ENCODE measurements at places on chromosomes 7 and 10.

GRCh38 chr7:150983893-150984368, 5.8 kb upstream of the KCNH2 start:
- peaks cover 9% of the 10 kb centered on the region for H3K27me3 ChIP-seq
- no peaks in the 10 kb centered on the region for H3K36me3 ChIP-seq
- no peak overlapping the region for H3K4me3 ChIP-seq
- peaks cover 14% of the 10 kb centered on the region for H3K4me1 ChIP-seq

GRCh38 chr10:127449490-127449889, 99.6 kb upstream of the NPS start:
- H3K27me3 ChIP-seq = peaks cover 3% of the 10 kb centered on the region
- no peaks in the 10 kb centered on the region for H3K4me1 ChIP-seq
- H3K4me3 ChIP-seq = peak overlapping the region; percentile 47

GRCh38 chr7:99693427-99694200, 13.8 kb upstream of the CYP3A5 start:
- peaks cover 3% of the 10 kb centered on the region for H3K36me3 ChIP-seq
- no peak overlapping the region for H3K4me3 ChIP-seq
- DNase-seq = no peak
- no peaks in the 10 kb centered on the region for H3K27me3 ChIP-seq

GRCh38 chr7:123231021-123232000, 31.5 kb upstream of the SLC13A1 start:
- H3K4me3 ChIP-seq = no peak overlapping the region
- peaks cover 2% of the 10 kb centered on the region for H3K27me3 ChIP-seq
- H3K4me1 ChIP-seq = no peaks in the 10 kb centered on the region
- no peak for DNase-seq
- no peaks in the 10 kb centered on the region for H3K36me3 ChIP-seq
- H3K27ac ChIP-seq = no peak overlapping the region

GRCh38 chr7:35483568-35483967, 211.4 kb downstream of the HERPUD2 start:
- no peak overlapping the region for H3K27ac ChIP-seq
- H3K27me3 ChIP-seq = no peaks in the 10 kb centered on the region
- H3K36me3 ChIP-seq = no peaks in the 10 kb centered on the region
- H3K4me1 ChIP-seq = peaks cover 15% of the 10 kb centered on the region
- H3K4me3 ChIP-seq = no peak overlapping the region

Data from endothelial cell (in vitro differentiated cells).